NCI-H2081 treated with DMSO at 0.1 percent for 48 hours (cell line): ENCODE measurements at places on chromosomes 12 and 14.

DNA sequence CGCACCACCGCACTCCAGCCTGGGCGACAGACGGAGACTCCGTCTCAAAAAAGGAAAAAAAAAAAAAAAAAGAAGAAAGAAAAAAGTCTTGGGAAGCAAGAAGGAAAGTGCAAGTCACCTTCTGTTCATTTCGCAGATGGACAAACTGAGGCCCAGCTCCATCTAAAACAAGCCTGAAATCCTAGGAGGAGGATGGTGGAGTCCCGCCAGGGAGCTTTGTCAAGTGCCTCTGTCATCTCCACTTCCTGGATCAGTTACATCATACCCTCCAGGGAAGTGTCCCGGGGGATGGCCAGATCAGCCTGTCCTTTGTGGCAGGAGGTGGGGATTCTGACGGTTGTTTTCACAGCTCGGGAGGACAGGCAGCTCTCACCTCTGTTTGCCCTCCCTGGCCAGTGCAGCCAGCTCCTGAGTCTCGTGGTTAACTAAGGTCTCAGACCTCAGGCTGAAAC, 8.7 kb upstream of the SDSL start:
- DNase-seq: no peak

- no peak for DNase-seq
These were observed 76.4 kb upstream of the RMST start for GRCh38 chr12:97386133-97386581.

GRCh38 chr14:36625014-36625413, 36.6 kb upstream of the PAX9 start:
- DNase-seq: no peak

DNA sequence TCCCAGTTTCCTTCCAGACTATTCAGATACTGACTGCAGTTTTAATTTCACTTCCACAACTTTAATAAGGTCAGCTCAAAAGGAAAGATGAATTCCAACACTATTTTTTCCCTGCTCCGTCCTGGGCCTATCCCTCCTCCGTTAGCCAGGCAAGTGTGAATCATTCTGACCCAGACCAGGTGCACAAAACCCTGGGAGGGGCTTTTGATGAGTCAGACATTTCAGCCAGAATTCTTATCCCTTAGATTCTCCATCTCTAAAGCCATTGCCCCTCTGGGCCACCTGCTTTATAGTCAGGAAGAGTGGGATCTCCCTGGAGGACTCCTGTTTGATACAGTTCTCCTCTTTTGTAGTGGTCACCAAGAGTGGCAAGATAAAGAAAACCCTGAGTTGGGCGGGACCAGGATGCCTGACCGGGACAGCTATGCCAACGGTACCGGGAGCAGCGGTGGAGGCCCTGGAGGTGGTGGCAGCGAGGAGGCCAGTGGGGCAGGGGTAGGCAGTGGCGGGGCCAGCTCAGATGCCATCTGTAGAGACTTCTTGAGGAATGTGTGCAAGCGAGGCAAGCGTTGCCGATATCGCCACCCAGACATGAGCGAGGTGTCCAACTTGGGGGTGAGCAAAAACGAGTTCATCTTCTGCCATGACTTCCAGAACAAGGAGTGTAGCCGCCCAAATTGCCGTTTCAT, 2.2 kb downstream of the ZC3H10 start:
- no peak for DNase-seq

DNA sequence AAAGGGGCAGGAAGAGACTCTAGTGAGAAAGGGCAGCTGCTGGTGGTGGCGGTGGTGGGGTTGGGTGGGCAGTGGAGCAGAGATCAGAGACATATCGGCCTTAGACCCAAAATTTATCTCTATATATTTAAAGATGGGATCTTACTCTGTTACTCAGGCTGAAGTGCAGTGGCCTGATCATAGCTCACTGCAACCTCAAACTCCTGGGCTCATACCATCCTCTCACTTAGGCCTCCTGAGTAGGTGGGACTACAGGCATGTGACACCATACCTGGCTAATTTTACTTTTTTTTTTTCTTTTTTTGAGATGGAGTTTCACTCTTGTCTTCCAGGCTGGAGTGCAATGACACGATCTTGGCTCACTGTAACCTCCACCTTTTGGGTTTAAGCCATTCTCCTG, 18.6 kb upstream of the ITGA5 start:
- no peak for DNase-seq

GRCh38 chr12:66188584-66189485, at the start of gene IRAK3:
Gene IRAK3, plus strand, starts transcription at chr12:66189214. Its CDS starts 86 bp downstream, at chr12:66189300.
- DNase-seq: no peak

- DNase-seq: no peak
These were observed 39.6 kb downstream of the CACNA1C start for GRCh38 chr12:2092354-2092753.

DNA sequence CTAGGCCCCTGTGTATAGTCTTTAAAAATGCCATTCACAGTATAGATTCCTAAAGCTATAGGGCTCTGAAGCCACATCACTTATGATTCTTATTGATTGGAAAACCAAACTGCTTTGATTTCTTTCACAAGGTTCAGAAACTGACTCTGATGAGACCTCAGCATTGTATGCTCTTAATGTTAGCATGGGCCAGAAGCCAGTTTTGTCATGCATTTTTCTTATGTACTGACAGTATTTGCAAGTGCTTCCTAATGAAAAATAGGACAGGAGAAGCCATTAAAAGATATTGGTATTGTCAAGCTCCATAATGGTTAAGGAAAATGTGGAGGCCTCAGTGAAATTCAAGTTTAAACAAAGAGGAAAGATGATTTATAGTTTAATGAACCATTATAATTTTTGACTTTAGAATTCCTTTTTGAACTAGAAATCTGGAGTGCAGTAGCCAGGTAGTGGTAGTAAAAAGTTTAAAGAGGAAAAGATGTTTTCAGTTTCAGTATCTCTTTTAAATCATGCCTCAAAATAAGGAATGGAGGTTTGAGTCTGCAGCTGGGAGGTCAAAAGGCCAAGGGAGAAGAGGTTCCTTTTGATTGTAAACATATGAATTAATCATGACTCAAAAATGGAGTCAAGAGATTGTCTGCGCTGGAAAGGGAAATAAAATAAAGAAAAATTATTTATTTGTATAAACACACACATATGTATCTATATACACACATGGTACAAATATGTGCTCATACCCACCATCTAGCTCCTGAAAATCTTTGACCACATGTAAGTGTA, 388.1 kb upstream of the PRICKLE1 start:
- DNase-seq: no peak

- DNase-seq: no peak
These were observed 90.0 kb upstream of the CLMN start for GRCh38 chr14:95409477-95410272.

DNA sequence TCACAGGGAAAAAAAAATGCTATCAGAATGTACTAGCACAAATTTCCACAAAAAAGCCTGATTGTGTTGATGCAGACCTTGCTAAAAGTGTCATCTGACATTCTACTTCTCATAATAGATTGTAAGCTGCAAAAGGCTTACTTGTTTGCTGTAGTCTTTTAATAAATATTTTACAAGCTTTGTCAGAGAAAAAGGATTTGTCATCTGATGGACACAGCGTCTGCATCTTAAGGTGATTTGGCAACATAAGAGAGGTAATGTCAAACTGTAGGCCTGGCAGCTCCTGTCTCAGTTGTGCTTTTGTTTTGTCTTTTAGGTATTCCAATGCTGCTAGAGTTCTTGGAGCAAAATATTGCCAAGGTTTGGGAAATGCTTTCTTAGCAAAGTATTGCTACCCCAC, 26.3 kb upstream of the KCNH3 start:
- no peak for DNase-seq

DNA sequence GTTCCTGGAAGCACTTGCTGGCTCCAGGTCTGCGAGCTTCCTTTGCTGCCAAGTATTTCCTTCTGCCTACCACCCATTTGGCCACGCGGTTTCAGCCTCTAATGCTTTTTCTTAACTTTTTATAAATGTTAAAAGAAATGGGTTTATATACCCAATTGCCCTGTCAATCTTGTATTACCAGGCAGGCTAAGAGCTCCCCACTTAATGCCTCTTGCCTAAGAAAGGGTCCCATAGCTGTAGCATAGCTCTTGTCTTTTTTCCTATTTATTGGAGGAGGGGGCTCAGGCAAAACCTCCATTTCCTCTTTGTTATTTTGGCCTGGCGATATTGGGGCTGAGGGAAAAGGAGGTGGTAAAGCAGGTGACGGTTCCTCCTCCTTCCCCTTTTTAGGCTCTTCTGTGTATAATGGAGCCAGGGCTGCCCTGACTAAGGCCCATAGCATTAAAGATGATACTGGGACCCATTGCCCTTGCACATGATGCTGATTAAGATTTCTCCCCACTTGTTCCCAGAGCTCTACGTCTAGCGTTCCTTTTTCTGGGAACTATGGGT, 21.6 kb upstream of the BLTP3B start:
- no peak for DNase-seq

DNA sequence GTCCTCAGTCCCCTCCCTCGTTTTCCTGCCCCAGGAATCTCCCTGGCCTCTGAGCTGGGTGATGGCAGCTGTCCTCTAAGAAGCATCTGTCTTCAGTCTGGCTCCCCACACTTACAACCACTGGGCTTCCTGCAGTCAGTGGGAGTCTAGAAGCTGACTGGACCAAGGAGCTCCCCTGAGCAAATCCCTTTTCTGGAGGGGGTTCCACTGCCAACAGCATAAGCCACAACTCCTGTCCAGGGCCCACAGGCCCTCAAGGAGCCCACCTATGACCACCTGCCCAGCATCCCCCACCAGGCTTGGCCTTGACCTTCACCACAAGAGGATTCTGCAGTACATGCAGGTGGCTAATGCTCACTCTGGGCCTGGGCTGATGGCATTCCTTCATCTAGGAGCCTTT, 4.1 kb downstream of the RDH16 start:
- no peak for DNase-seq

GRCh38 chr12:131003716-131004045, 50.0 kb downstream of the ADGRD1 start:
- no peak for DNase-seq

- DNase-seq: no peak
These were observed 308.4 kb upstream of the LRFN5 start for GRCh38 chr14:41298328-41298690.

- DNase-seq: no peak
These were observed 53.4 kb downstream of the PRMT8 start for GRCh38 chr12:3544296-3544965.

- no peak for DNase-seq
These were observed at the start of gene SDSL for GRCh38 chr12:113422030-113422885. Gene SDSL, plus strand, starts transcription at chr12:113422380. Its CDS starts 5,603 bp downstream, at chr12:113427983.

GRCh38 chr14:104865631-104866441, 768 bp downstream of the CEP170B start:
- no peak for DNase-seq

DNA sequence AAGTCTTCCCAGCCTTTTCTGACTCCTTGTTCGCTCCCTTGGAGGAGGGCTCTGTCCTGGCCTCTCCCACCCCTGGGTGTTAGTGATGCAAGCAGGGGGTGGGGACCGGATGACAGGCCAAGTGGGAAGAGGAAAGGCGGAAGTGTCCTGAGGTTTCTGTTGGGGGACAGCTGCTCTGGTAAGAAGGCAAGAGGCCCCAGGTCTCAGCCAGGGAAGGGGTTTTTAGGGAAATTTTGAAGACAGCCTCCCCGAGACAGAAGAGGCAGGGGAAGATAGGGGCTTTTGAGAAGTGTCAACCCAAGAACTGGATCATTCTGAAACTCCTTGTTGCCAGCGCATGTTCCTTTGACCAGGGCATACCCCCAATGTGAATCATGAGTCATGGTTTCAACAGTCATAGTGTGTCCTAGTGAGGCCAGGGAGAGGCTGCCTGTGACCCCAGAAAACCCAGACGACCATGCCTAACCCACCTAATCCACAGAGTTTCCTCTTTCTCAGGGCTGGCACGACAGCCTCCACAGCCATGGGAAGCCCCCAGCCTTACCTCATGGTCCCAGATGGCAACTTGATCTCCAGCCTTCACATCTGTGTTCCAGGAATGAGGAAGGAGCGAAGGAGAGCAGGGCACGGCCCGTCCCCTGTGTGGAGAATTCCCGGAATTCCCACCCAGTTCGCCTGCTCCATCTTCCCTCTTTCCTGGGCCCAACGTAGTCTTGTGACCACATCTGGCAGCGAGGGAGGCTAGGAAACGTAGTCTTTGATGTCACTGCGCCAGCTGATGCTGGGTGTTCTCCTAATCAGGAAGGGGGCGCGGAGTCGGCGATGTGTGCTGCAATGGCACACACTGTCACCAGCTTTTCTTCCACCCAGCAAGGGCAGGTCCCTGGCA, 4.9 kb upstream of the GPR132 start:
- no peak for DNase-seq

- DNase-seq: no peak
These were observed 18.0 kb upstream of the FZD10 start for GRCh38 chr12:130144256-130144655.

DNA sequence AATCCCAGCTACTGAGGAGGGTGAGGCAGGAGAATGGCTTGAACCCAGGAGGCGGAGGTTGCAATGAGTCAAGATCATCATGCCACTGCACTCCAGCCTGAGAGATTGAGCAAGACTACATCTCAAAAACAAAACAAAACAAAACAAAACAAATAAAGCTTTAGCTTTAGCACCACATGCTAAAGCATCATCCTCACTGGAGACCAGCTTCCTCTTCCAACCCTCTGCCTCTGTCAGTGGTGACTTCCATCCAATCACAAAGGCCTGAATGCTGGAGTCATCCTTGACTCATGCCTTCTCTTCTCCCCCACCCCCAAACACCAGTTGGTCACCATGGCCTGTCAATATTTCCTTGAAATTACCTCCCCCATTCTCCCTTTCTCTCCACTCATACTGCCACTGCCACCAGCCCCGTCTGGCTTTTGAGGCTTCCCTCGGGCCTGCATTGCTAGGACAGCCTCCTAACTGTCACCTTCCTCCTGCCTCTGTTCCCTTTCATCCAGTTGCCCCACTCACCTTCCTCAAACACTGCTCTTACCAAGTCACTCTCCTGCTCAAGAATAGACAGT, 1.4 kb downstream of the ZNF385A start:
- DNase-seq: no peak

DNA sequence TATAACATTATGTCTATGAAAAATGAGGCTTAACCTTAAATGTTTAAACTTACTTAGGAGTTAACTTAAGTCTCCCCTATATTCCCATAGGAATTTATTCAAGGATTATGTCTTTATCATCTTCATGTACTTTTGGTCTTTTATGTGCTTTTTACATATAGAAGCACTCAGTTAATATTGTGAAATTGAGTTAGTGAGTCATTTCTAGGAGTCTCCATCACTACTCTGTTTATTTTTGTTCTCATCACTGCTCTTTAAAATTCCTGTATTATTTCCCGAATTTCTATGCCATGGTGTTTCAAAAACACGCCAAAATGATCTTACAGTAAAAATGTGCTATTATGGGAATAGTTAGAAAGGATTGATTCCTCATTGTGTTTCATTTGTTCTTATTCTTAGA, 31.6 kb downstream of the TBC1D15 start:
- no peak for DNase-seq

GRCh38 chr12:1517007-1517406, 77.4 kb downstream of the FBXL14 start:
- DNase-seq: no peak
